ENCODE measurements at places on chromosomes 12 and 14.

DNA sequence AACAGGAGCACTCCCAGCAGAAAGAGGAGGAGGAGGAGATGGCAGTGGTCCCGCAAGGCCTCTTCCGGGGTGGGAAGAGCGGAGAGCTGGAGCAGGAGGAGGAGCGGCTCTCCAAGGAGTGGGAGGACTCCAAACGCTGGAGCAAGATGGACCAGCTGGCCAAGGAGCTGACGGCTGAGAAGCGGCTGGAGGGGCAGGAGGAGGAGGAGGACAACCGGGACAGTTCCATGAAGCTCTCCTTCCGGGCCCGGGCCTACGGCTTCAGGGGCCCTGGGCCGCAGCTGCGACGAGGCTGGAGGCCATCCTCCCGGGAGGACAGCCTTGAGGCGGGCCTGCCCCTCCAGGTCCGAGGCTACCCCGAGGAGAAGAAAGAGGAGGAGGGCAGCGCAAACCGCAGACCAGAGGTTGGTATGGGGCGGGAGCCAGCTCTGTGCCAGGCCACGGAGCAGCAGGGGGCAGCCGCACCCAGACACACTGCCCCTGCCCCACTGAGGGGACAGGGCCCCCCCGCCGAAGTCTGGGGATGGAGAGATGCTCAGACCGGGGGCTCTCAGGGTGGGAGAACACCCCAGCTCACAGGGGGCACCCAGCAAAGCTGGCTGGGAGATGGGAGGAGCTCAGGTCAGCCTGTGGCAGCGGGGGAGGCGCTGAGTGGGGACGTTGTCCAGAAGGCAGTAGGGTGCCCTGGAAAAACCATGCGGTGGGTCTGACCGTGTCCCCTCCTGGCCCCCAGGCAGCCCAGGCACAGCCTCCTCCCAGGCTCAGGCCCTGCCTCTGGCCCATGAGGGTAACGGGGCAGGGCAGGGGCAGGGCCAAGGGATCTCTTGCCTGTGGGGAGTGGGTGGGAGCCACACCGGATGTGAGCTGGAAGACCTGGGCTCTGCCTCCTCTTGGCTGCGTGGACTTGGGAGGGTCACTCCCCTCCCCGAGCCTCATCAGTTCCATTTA is 9.8 kb downstream of the CHGA start:
- peak; percentile 70 for DNase-seq

DNA sequence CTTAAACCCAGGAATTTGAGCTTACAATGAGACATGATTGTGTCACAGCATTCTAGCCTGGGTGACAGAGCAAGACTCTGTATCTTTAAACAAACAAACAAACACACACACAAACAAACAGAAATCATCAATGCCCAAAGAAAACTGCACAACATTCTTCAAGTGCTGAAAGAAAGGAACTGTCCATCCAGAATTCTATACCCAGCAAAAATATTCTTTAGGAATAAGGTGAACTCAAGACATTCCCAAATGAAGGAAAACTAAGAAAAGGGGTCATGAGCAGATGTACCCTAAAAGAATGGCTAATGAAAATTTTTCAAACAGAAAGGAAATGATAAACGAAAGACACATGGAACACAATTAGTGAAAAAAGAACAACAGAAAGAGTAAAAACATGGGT is 22.3 kb upstream of the RNF212B start:
- no peak for DNase-seq

- DNase-seq, result peak; percentile 69
These were observed 156.8 kb downstream of the KCNA5 start for GRCh38 chr12:5200278-5201087.

GRCh38 chr12:82800185-82800584 is 113.5 kb downstream of the TMTC2 start:
- no peak for DNase-seq

DNA sequence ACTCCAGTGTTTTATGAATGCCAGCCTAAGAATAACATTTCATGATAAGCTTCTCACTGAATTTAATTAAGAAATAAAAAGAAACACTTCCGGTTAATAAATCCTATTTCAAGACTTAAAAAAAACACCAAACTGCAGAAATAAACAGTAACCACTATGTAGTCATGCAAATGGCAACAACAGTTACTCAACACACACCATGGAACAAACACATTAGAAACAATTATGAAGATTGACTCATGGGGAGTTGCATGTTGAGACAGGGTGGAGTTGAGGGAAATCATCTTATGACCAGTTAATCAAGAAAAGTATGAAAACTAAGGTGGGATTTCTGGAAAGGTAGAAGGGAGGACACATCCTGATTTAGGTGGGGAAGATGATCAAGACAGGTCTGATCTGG is 52.7 kb downstream of the PLBD1 start:
- DNase-seq, result no peak

DNA sequence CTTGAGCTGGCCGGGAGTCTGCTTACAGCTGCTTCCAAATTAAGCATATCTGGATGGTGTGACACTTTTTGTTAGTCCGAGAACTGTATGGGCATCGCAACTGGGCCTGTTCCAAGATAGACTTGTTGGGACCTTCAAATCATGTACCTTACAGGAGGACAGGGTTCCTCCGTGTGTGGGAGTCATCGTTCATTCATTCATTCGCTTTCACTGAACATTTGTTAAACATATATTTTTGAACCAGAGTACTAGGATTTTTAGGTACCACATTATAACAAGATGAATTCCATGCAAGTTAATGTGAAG is 387 bp upstream of the IPO8 start:
- DNase-seq, result no peak

Data from upper lobe of left lung (tissue), 6 donors.